ENCODE measurements at places on chromosomes 4 and X.
A peak's percentile ranks its signal among the peaks of the same experiment; 100 is the strongest.

DNA sequence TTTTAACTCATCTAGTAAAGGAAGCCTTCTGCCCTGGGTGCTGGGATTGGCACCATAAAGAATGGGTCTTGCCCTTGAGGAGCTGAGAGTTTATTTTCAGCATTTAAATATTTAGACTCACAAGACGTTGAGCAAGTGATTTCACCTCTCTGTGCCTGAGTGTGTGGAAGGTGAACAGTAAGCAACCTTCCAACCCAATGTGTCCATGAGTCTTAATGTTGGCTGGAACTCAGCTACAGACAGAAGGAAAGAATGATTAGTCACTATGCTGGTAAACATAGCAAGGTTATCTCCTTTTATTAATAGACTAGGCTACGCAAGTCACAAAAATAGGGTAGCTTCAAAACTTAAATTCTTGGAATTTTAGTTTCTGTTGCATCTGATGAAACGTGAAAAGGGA, 277.4 kb upstream of the GATB start:
- DNase-seq = no peak

GRCh38 chr4:16627999-16628398, 270.4 kb downstream of the LDB2 start:
- no peak for DNase-seq

DNA sequence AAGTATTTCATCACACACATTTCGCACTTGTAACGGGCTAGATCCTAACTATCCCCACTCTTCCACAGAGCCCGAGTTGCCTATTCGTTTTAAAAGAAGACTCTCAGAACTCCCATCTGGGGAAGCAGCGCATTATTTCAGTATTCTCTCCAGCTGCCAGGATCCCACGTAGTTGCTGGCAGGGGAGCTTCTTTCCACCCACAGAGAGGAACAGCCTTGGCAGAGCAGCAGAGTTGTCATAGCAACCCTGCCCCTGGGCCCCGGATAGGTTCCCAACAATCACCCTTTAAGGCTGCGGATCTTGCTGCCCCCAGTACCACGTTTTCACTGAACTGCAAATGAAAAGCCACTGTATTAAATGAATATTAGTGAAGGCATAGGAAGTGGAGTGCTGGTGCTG, 106.7 kb downstream of the GPM6A start:
- peak; percentile 72 for DNase-seq

GRCh38 chr4:86855572-86855971, 6.4 kb upstream of the SLC10A6 start:
- DNase-seq = no peak
